Smooth muscle cell of the coronary artery (primary cell): ENCODE measurements at places on chromosomes 7 and 10. TPM values are rescaled to one million over a fixed set of nuclear protein-coding genes. Genes with fewer than 3 reads are reported as not detected.

The FBXL13 gene
- total RNA-seq: 1.6 and 9.2 TPM in 2 replicates

The TAS2R4 gene
- 0.38 and 0.70 TPM in 2 replicates for total RNA-seq

The ZNF716 gene
- not detected in 2 replicates for total RNA-seq

The SLC39A12 gene
- not detected in 2 replicates for total RNA-seq

The VGF gene
- not detected in 2 replicates for total RNA-seq

The CLDN4 gene
- total RNA-seq: 0.23 TPM in 2 replicates

The VCL gene
- total RNA-seq: 108 and 162 TPM in 2 replicates

The SLC26A3 gene
- not detected in 2 replicates for total RNA-seq

The MMS19 gene
- 36.6 and 49.8 TPM in 2 replicates for total RNA-seq

The PMS2 gene
- total RNA-seq: 15.0 and 16.4 TPM in 2 replicates

The TMEM139 gene
- not detected in 2 replicates for total RNA-seq

The RPEL1 gene
- total RNA-seq: 0.08 and 0.12 TPM in 2 replicates

The AGFG2 gene
- 1.2 and 4.7 TPM in 2 replicates for total RNA-seq

The KCNH2 gene
- total RNA-seq: 0.08 TPM in 1 of 2 replicates, not detected in the other

The PAX2 gene
- not detected in 2 replicates for total RNA-seq

The TMEM236 gene
- under 0.01 TPM in 1 of 2 replicates, not detected in the other for total RNA-seq

The NPTX2 gene
- 0.15 and 6.0 TPM in 2 replicates for total RNA-seq

The OR2A5 gene
- total RNA-seq: not detected in 2 replicates

The HIP1 gene
- total RNA-seq: 3.7 TPM in 2 replicates

The NUTM2E gene
- total RNA-seq: under 0.01 TPM in 1 of 2 replicates, not detected in the other

The ELMO1 gene
- 0.15 and 3.2 TPM in 2 replicates for total RNA-seq

The ANAPC16 gene
- 35.8 and 39.1 TPM in 2 replicates for total RNA-seq

The IKZF1 gene
- not detected in 2 replicates for total RNA-seq

The ABCA13 gene
- under 0.01 and 0.08 TPM in 2 replicates for total RNA-seq

The OR9A2 gene
- 0.12 TPM in 1 of 2 replicates, not detected in the other for total RNA-seq

The EXOC6 gene
- total RNA-seq: 1.9 and 20.1 TPM in 2 replicates

The KNDC1 gene
- 0.23 and 1.6 TPM in 2 replicates for total RNA-seq

The FMC1 gene
- total RNA-seq: 3.3 and 11.7 TPM in 2 replicates

The AKR1C4 gene
- not detected in 2 replicates for total RNA-seq
